ENCODE measurements at places on chromosomes 3 and 15.

GRCh38 chr3:195151866-195152541 is 119.0 kb downstream of the XXYLT1 start:
- DNase-seq, result peak; percentile 84

GRCh38 chr3:182491577-182491976 is 301.7 kb upstream of the ATP11B start:
- no peak for DNase-seq

DNA sequence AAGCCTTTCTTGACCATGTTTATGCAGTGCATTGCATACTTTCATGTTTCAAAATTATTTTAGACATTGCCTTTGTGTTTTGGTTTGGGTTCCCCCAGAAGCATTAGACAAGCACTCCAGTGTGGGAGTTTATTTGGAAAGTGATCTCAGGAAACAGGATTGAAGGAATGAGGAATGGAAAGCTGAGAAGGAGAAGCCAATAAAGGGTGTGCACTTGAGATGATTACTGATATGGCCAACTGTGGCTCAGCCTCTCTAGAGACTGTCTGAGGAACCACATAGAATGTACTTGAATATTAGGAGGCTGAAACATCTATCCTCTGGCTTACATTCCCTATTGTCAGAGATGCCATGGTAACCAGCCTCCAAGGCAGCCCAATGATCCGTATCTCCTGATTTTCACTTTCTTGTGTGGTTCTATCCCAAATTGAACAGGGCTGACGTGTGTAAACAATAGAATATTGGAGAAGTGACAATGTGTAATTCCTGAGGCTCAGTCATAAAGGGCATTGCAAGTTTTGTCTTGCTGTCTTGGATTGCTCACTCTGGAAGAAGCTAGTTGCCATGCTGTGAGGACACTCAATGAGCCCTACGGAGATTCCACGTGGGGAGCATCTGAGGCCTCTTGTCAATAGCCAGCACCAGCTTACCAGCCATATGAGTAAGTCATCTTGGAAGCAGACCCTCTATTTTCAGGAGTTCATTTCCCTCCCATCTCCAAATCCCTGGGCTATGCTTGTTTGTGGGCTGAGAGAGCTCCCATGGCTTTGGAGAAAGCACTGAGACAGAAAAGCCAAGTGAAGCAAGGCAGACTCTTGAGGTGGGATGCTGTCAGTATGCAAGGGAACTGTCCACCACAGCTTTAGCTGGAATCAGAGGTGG is 84.7 kb downstream of the SCN11A start:
- no peak for DNase-seq

DNA sequence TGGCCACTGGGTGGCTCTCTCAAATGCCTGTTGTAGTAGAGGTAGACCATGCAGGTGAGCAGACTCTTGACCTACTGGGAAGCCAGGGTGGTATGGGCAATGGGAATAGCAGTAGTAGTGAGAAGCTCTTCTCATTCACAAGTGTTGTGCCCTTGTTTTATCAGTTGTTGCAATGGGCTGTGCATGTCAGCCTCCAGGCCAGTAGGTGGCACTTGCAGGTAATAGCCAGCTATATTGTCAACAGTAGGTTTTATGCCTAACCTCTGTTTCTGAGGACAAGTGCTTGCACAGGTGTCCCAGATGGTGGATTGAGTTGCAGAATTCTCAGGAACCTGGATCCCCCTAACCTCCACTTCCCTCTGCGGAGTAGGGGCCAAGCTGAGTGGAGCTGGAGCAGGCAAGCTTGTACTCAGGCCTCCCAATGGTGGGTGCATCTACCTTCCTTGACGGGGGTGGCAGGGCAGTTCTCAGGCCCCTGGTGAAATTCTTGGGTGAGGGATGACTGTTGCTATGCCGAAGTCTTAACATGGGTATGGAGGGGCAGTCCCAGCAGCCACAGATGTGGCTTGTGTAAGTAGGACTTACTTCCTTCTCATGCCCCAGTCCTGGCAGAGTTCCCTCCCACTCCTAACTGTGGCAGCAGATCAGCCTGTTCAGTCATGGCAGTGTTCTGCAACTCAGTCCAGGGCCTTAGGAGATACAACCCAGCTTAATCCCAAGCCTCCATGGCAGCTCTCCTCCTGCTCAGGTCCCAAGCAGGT is 104.3 kb downstream of the NEO1 start:
- DNase-seq, result no peak

DNA sequence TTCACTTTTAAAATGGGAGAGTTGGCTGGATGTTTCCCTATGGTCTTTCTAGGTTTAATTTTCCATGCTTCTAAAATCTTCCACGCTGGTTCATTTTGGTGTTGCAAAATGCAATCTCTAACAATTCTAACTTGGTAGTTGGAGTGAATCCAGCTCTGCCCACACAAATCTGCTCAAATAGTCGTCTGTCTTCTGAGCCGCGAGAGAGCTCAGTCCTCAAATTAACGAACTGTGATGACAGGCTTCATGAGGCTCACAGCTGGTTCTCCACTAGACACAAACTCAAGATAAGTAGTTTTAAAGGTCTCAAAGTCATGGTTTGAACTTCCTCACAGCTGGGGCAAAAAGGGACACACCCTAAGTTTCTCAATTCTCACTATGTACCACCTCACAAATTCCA is 178.6 kb upstream of the LYSMD4 start:
- no peak for DNase-seq

- DNase-seq, result peak; percentile 3
These were observed 50.6 kb upstream of the SLC6A1 start for GRCh38 chr3:10941972-10942371.

- no peak for DNase-seq
These were observed 73.3 kb downstream of the TRANK1 start for GRCh38 chr3:36871379-36872126.

DNA sequence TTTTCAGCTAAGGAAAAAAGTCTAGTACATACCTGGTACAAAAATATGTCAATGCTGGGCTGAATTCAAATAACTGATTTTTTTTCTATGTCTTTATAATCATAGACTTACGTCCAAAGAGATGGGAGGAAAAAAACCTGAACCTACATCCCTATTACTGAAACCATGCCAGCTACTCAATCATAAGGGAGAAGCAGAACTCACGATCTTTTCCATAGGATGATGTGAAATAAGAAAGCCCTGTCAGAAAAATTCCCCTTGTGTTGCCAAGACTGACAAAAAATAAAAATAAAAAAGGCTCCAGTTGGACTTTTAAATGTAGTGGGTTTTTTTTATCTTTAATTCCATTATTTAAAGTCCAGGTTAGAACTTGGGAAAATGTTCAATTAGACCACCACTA is 3.3 kb downstream of the MSL2 start:
- no peak for DNase-seq

DNA sequence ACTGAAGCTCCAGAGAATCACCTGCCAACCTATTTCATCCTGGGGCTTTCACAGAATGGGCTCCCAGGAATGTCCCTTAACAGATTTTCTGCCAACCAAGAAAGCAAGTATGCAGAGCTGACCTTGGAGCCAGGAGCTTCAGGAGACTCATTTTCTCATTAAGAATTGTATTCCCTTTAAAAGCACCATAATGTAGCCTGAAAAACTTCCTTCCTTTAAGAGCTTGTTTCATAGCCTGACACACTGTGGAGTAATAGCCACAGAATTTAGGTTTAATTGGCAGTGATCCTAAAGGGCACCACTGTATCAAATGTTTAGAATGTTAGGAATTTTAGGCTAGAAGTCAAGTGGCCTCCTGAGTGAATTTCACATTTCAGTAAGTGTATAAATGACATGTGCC is 309.8 kb downstream of the GBE1 start:
- peak; percentile 86 for DNase-seq

DNA sequence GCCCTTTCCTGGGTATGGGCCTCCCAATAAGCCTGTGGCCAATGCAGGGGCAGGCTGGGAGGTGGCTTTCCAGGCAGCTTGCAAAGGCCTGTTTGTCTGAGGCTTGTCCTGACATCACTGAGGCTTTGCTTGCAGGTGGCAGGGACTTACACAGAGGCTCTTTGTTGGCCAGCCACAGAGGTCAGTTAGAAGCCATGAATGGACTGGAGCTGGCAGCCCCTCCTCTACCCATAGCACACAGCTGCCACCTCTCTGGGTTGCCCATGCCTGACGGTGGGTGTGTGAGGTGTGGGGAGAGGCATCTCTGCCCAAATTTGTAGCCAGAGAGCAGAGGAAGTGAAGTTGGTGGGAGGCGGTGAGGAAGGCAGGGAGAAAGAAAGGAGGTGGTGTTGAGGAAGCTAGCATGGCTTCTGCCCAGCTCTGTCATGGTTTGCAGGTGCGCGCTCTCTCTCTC is 17.1 kb downstream of the LIMD1 start:
- no peak for DNase-seq

Data from fibroblast of skin of right biceps (primary cell).